ENCODE measurements at places on chromosomes 1 and 21. TPM values are rescaled to one million over a fixed set of nuclear protein-coding genes. Genes with fewer than 3 reads are reported as not detected.

The CFHR2 gene
- not detected for polyA plus RNA-seq

The BROX gene
- polyA plus RNA-seq, result 6.8 TPM

The MYOG gene
- not detected for polyA plus RNA-seq

The ASAP3 gene
- 18.8 TPM for polyA plus RNA-seq

The CELA3B gene
- polyA plus RNA-seq, result not detected

The MR1 gene
- 5.0 TPM for polyA plus RNA-seq

The ZNF695 gene
- 0.46 TPM for polyA plus RNA-seq

The C1orf141 gene
- not detected for polyA plus RNA-seq

The FABP3 gene
- 6.6 TPM for polyA plus RNA-seq

The DISP3 gene
- polyA plus RNA-seq, result 0.05 TPM

The CRP gene
- not detected for polyA plus RNA-seq

The DEPDC1 gene
- polyA plus RNA-seq, result 7.4 TPM

The EXTL1 gene
- polyA plus RNA-seq, result 6.1 TPM

The LRRC53 gene
- polyA plus RNA-seq, result not detected

The CAMSAP2 gene
- 8.3 TPM for polyA plus RNA-seq

The CASQ1 gene
- 0.21 TPM for polyA plus RNA-seq

The TDRD10 gene
- polyA plus RNA-seq, result not detected

The SRGAP2 gene
- polyA plus RNA-seq, result 20.7 TPM

The WLS gene
- 152 TPM for polyA plus RNA-seq

The LGR6 gene
- polyA plus RNA-seq, result not detected

The CLIC6 gene
- not detected for polyA plus RNA-seq

The DCDC2B gene
- polyA plus RNA-seq, result not detected

The NBPF6 gene
- not detected for polyA plus RNA-seq

The CLDN8 gene
- not detected for polyA plus RNA-seq
